Fibroblast of skin of left quadriceps (primary cell): ENCODE measurements at places on chromosomes 7 and 10.

DNA sequence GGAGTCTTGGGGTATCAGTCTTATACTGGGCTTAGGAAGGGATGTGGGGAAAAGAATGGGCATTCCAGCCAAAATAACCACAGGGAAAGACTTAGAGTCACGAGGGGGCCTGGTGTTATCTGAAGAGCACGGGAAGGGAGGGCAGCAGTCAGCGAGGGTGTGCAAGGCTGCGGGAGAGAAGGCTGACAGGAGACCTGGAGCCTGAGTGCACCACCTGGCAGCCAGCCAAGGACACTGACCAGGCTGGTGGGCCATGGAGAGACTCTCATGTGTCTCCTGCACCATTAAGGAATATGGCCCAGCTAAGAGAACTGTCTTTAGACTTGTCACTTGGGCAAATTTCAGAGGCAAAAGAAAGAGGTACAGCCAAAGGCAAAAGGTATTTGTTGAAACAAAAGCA lies 69.6 kb downstream of the PKD1L1 start:
- DNase-seq = no peak

- no peak for DNase-seq
These were observed 37.5 kb downstream of the PWWP2B start for GRCh38 chr10:132434405-132435005.

- DNase-seq = no peak
These were observed 133.1 kb downstream of the SORCS3 start for GRCh38 chr10:104774234-104774633.

- no peak for DNase-seq
These were observed 19.0 kb upstream of the GALNTL5 start for GRCh38 chr7:151937286-151937685.

GRCh38 chr7:99380032-99380822 lies 5.7 kb downstream of the ARPC1B start:
- no peak for DNase-seq
